ENCODE measurements at places on chromosomes 16 and 17.

- DNase-seq, result no peak
Measured at GRCh38 chr17:80930335-80931279, 61.0 kb upstream of the CHMP6 start.

- no peak for DNase-seq
Measured at GRCh38 chr17:8417806-8418205, 17.9 kb upstream of the NDEL1 start.

GRCh38 chr16:62805221-62805857, 769.1 kb upstream of the CDH8 start:
- no peak for DNase-seq

- peak; percentile 83 for DNase-seq
Measured at GRCh38 chr16:89442990-89443726, 47.2 kb downstream of the ANKRD11 start.

GRCh38 chr17:8870406-8871040, 3.0 kb upstream of the PIK3R6 start:
- DNase-seq, result no peak

DNA sequence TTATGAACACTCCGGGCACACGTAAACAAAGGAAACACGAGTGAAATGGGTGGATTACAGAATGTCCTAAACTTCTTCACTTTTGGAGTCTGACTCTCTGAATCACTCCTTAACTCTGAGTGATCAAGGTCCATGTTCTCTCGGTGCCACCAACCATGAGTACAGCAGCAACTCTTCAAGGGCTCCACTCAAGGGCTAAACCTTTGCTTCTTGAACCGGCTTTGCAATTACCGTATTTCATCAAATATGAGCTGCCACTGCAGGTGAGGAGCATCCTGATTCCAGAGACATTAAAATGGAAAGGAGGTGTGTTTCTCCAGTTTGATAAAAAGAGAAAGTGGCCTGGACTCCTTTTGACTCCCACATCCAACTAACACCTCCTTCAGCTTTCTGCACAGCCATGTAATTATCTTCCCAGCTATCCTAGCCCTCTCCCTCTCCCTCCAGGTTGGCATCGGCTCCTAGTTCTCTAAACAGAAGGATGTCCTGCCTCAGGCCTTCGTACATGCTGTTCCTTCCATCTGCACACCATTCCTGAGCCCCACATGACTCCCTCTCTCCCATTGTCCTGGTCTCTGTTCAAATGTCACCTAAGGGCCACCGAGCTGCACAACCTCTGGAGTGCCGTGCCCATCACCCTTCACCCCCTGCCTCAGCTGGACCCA, 61.4 kb downstream of the ZDHHC7 start:
- no peak for DNase-seq

DNA sequence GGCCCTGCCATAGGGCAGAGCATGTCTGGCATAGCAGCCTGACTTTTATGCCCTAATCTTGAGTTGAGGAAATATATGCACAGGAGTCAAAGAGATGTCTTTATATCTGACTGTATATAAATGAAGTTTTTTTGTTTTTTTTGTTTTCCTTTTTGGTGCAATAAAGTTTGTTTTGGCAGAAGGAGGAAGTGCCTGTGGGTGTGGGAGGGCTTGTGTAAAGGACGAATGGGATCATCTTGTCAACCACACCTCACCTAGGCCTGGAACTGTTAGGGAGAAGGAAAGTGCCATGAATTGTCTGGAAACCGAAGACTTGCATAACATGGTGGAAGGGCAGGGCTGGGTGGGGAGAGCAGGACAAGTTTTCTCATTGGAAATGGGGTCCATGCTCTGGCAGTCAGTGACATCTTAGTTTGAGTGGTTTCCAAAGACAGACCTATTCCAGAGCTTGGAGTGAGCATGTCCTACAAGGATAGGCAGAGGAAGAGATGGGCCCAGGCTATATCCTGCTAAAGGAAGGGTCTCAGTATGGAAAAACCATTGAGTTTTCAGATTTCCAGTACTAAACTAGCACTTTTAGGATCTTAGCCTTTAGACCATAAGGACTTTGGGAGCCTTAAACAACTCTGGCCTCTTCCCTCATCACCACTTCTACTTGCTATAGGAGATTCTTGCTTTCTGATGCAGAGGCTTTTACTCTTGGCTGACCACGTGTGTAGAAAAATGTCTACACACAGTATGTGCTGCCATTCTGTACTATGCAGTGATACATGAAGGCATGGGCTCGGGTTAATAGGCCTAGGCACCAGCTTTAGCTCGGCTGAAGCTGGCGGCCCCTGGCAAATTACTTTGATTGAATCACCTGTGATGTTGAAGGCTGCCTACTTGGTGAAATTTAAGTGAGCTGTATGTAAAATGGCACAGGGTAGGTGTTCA, 15.5 kb downstream of the SNF8 start:
- no peak for DNase-seq

- DNase-seq, result no peak
Measured at GRCh38 chr16:72740347-72740746, 307.6 kb downstream of the ZFHX3 start.

- no peak for DNase-seq
Measured at GRCh38 chr16:50310308-50311133, 44.2 kb downstream of the ADCY7 start.

DNA sequence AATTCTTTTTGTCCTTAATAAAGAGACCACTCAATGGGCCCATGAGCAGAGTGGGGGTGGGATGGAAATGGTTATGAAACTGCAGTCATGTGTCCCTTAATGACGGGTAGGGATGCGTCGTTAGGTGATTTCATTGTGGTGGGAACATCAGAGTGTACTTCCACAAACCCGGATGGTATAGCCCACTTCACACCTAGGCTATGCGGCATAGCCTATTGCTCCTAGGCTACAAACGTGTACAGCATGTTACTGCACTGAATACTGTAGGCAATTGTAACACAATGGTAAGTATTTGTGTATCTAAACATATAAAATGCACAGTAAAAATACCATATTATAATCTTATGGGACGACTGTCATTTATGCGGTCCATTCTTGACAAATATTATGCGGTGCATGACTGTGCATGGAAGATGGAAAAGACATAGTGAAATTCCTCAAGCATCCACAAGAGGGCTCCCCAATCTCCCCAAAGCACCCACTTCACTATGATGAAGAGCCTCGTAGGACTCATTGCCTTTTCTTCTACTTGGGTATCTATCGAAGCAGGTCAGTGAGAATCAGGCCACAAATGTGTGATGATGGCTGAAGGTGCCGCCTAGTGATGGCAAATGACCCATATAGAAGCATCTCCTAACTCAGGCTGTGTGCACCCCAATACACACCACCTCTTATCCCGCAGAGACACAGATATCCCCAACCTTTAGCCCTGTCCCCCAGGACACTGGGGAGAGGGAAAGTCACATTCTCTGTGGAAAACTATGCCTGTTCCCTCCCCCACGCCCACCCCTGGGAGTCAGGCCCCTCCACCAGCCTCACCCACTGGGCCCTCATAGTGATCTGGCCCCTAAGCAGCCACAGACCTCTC, 43.5 kb downstream of the TBX21 start:
- peak; percentile 39 for DNase-seq

DNA sequence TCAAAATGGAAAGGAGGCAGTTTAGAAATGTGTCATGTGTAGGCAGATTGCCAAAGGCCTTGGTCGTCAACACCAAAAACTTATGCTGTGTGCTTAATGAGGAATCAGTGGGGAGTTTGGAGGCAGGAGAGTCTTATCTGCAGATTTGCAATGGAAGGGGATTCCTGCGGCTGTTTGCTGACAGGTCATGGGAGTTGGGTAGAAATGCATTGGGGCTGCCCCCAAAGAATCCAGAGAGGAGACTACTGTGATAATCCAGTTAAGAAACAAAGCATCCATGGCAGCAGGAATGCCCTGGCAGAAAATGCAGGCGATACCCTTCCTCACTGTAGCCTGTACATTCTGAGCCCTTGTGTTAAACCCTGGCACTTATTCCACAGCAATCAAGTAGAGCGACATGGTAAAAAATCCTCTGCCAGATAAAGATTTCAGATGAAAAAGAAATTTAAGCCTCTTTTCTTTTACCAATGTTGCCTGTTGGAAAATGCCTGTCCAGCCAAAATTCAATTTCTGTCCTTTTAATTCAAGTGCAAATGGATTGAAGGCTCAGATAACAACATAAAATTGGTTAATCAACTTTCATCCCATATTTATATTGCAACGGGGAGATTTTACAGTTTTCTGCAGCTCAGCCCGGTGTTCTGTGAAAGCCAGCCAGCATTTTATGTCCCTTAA, 491.0 kb upstream of the CDH5 start:
- peak; percentile 78 for DNase-seq

GRCh38 chr16:1007284-1007850, 25.8 kb downstream of the SOX8 start:
- DNase-seq, result no peak

DNA sequence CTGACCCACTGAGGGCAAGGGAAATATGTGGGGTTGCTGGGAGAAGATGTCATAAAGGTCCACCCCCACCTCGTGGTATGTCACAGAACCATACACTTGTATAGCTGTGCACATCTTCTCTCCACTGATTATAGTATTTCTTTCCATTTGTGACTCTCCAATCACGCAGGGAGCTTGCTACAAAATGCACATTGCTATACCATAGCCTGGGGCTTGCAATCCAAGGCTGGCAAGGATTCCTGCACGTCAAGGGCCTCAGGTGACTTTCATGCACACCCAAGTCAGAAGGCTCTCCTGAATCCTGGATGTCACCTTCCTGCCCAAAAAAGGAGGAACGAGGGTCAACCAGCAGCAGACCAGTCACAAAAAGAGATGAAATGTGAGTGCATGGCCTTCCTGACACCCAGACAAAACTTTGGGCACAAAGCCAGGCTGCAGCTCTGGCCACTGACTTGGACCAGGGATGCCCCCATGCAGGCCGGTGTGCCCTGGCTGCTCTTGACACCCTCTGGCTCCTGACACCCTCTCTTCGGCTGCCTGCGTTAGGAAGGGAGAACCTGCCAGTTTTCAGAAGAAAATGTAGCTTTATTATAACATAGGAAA, 12.1 kb downstream of the TBC1D26 start:
- DNase-seq, result no peak

- peak; percentile 63 for DNase-seq
Measured at GRCh38 chr17:20189302-20189701, 180.1 kb downstream of the SPECC1 start.

GRCh38 chr17:47785538-47786123, 36.0 kb downstream of the OSBPL7 start:
- peak; percentile 73 for DNase-seq

DNA sequence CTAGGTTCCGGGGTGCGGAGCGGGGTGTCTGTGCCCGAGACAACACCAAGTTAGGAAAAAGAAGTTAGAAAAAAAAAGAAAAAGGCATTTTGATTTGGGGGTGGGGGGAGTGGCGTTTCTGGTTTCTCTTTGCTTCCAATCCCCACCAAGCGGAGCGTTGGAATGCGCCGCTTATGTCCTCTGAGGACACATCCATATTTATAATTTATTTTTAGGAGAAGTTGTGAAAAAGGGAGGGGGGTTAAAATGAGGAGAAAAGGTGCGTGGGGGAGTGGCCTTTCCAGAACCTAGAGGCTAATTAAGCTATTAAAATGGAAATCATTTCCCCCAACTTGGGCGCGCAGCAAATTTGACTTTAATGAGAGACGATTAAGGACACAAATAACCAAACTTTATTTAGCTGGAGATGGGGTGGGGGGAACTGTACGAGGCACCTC, 232.1 kb downstream of the MRTFB start:
- DNase-seq, result peak; percentile 52
